Hindlimb muscle (tissue), 1 donor: ENCODE measurements at places on chromosomes 13 and 19.

DNA sequence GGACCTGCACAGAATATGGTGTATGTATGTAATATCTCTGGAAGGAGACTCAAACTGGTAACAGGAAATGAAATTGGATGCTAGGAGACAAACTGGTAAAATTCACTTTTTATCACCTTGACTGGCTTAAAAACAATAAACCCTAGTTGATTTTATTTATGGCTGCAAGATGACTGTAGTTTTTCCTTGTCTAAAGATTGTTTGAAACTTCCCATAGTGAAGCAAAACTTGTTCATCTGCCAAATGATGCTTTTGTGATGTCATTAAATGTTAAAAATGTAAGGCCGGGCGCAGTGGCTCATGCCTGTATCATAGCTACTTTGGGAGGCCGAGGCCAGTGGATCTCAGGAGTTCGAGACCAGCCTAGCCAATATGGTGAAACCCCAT is 2.5 kb upstream of the ECH1 start:
- DNase-seq = no peak

GRCh38 chr19:55504981-55505380 is 16.7 kb downstream of the SSC5D start:
- no peak for DNase-seq

DNA sequence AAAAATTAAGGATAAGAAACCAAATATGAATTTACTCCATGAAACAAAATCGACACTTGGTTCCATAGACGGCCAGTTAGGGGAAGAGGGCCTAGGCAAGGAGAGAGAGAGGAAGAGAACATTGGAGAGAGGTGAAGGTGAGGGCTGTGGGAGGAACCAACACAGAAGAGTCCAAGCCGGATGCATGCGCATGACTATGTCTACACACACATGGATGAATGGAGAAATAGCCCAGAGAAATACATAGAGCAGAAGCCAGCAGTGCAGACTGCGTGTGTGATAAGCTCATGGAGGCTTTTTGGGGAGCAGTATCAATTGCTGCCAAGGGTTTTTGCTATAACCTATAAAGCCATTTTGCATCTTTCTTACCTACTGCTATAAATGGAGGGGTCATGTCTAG is 67.3 kb upstream of the C1QTNF9 start:
- DNase-seq = no peak

- peak; percentile 43 for DNase-seq
Observed at GRCh38 chr13:87671753-87672605, 808 bp downstream of the SLITRK5 start.

DNA sequence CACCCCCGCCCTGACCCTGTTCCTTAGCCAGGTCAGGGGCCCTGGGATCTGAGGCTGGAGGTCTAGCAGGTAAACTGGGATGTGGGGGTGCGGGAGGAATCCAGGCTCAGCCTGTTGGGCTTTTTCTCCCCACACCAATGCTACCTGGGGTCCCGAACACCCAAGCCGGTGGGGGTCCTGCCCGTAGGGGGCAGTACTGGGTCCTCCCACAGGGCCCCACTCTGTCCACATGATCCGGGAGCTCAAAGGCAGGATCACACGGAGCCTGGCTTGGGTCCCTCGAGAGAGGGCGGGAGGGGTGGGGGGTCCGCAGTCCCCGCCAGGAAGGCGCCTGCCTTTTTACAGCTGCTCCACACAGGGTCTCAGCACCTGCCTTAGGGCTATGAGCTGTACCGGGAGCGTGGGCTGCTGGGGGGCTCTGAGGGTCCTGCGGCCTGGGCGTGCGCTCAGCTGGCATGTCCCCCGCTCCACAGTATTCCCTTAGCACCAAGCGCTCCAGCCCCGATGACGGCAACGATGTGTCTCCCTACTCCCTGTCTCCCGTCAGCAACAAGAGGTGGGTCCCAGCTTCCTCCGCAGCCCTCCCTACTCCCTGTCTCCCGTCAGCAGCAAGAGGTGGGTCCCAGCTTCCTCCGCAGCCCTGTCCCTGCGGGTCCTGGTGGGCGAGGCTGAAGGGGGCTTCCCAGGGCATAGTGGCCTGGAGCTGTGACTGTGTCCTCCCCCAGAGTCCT is 12.3 kb upstream of the TEKTIP1 start:
- DNase-seq = no peak

- DNase-seq = no peak
Observed at GRCh38 chr19:53881482-53882390, at the start of gene PRKCG. Gene PRKCG, plus strand, starts transcription at chr19:53882197. Its CDS starts 298 bp downstream, at chr19:53882495.

DNA sequence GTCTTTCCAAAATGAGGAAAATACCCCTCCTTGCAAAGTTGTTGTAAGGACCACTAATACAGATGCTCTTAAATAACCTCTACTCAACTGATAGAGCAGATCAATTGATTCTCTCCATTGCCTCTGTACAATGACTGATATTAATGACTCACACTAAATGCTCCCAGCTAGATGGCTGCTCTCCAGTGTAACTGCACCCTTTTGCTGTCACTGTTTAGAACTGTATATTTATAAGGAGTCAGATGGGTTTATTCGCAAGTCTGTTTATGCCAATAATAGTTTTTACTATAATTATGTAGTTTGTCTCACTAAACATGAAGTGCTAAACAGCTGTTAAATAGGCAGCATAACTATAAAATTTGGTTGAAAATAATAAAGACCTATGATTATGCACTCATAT is 21.0 kb upstream of the N4BP2L1 start:
- no peak for DNase-seq

DNA sequence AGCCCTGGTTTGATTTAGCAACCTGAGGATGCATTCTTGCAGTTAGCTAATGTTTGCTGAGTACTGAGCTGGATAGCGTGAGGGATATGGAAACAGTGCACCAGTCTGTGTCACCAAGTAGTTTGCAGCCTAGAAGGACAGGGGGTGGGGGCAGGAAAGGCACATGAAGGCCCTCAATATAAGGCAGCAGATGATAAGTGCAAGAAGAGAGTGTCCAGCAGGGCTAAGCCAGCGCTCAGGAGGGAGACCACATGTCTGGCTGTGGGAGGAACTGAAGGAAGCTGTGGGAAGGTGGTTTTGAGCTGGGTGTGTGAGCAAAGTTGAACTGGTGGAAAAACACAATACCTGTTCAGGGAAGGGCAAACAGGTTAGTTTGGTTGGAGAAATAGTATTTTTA is 1.7 kb downstream of the CXCL17 start:
- DNase-seq = no peak

- no peak for DNase-seq
Observed at GRCh38 chr13:98386637-98387036, 190.3 kb downstream of the STK24 start.

DNA sequence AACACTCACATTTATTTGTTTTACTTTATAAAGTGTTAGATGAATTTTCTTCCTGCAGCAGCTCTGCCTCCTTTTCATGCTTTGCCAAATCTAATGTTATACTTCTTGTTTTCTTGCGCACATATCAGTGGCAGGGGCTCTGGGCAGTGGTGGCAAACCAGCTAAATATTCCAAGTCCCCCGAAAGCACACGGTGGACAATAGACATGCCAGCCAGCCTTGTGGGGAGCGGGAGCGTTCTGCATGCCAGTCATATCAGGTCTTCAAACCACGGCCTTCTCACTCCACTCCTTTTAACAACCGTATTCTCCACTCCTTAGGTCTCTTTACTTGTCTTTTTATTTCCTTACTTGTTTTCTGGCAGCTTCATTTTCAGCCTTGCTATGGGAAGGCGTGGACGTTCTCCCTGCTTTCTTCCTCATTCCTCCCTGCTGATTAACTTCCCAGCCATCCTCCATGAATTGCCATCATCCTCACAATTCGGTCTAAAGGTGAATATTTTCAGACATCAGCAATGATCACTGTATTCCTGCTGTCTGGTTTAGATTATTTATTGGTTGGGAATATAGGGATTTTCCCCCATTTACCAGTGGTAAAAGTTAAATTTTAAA is 77.1 kb upstream of the WASF3 start:
- no peak for DNase-seq

DNA sequence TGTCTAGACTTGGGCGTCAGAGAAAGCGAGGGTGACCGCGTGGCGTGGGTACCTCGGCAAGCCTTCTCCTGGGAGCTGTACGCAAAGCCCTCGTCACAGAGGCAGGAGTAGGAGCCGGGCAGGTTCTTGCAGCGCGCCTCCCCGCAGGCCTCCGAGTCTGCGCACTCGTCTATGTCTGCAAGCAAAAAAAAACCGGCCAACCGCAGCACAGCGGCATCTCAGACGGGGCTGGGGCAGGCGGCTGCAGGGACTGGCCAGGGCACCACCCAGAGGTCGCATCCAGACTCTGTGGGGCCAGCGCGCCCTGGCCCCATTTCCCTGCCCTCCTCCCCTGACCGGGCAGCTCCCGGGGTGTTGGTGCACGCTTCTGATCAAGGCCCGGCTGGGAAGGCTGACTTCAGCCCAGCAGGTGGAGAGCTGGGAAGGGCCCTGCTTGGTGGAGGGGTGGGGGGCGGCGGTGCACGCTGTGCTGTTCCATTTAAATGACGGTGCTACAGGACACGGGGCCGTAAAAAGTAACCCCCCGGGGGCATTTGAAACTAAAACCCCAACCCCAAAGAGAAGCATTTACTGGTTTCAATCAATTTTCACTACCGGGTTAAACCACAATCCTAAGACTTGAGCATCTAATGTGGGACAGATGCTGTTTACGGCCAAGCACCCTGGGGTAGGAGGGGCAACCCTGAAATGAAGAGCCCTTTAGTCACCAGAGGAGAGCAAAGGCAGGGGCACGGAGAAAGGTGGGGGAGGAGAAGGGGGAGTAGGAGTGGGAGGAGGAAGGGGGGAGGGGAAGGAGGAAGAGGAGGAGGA is 28.2 kb downstream of the GAS6 start:
- no peak for DNase-seq

- DNase-seq = no peak
Observed at GRCh38 chr19:28436320-28436719, 776.6 kb downstream of the UQCRFS1 start.

GRCh38 chr13:57137585-57137984 is 3.1 kb upstream of the PRR20A start:
- DNase-seq = no peak

DNA sequence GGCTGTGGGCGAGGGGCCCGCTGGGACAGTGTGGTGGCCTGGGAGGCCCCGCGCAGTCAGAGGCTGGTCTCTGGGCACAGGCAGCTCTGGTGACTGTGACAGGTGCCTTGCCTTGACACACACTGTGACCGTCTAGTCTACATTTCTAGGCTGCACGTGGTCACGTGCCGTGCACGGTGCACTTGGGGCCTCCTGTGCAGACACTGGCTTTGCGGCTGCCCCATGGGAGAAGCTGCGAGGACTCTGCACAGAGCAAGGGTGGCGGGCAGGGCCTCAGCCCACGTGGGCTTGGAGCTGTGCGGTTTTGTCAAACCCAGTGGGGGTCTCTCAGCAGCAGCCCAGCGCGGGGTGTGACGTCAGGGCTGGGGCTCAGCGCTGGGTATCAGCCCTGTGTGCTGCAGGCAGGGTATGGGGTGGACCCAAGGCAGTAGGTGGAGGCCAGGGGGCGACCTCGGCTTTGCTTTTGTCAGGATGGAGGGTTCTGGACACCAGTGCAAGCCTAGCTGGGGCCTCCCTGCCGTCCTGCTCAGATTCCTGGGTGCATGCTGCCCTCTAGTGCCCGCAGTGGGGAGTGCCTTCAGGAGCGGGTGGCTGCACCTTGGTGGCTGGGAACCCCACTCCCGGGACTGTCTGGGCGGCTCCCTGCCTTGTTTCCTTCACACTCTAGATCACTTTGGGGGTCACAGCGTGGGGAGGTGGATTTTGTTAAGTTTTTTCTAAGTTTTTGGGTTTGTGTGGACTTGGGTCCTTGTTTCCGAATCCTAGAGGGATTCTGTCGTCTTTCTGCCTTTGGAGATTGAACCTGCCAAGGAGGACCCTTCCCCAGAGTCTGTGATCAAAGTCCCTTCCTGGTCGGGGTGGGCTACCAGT is 62.6 kb downstream of the KDM4B start:
- peak; percentile 75 for DNase-seq

GRCh38 chr13:52812941-52813340 is 35.5 kb downstream of the PCDH8 start:
- no peak for DNase-seq

DNA sequence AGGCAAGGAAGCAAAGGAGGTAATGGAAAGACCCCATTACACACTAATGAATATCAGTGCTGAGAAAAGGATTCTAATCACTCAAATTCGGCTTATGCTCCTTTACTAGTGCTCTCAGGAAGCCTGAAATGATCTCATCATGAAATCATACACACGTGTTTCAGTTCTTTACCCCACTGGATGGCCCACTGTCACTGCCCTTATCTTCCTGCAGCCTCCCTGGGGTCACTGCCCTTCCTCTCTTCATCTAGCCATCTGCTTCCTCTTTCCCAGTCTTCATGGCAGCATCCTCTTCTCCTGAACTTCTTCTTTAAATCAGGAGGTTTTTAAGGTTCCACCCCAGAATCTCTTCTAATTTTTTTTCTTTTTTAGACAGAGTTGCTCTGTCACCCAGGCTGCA is 27.9 kb upstream of the EEF1AKMT1 start:
- no peak for DNase-seq

- DNase-seq = no peak
Observed at GRCh38 chr13:30645629-30646028, 27.9 kb downstream of the USPL1 start.

DNA sequence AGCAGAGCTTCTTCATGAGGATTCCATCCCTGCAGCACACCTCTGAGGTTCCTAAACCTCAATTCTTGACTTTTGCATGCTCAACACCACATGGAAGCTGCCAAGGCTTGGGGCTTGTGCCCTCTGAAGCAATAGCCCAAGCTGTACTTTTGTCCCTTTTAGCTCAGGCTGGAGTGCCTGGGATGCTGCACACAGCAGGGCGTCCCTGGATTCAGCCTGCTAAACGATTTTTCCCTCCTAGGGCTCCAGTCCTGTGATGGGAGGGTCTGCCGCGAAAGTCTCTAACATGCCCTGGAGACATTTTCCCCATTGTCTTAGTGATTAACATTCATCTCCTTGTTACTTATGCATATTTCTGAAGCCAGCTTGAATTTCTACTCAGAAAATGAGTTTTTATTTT is 98.3 kb downstream of the SLITRK5 start:
- DNase-seq = no peak

DNA sequence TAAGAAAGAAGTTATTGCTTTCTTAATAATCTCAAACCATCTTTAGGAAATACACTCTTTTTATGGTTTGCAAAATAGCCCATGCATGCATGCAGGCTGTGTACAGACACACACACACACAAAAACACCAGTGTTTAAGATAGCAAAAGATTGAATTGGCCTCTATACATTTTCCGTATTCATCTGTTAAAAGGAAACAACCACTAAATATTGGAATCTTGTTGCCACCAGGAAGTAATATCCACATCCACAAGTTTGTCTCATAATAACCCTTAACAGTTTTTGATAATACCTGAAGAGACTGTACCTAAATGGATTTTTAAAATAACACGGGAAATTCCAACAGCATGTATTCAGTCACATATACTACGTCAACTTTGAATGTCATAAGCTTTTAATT is 7.3 kb upstream of the MAB21L1 start:
- DNase-seq = no peak

DNA sequence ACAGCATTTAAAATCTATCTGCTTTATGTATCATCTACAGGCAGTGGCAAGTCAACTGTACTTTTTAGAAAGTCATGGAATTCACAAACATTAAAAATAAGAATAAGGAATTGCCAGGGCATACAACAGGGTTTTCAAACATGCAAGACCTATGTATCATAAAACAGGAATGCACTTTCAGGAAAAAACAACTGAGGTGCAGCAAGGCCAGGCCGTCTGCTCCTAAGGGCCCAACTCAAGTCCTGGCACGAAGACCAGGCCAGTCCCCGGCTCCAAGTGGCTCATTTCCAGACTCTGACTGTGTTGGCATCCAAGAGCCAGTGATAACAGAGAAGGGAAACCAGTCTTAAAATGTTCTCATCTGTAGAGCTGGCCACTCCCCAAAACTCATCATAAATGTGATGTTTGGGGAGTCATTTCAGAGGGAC is 7.1 kb downstream of the RFX2 start:
- DNase-seq = no peak

GRCh38 chr13:26759249-26759906 is 1.2 kb downstream of the GPR12 start:
- no peak for DNase-seq
